ENCODE measurements at places on chromosomes 1 and 21. TPM values are rescaled to one million over a fixed set of nuclear protein-coding genes. Genes with fewer than 3 reads are reported as not detected.

The HMCN1 gene
- 1.0 TPM for total RNA-seq

The IRF2BP2 gene
- total RNA-seq: 136 TPM

- DNase-seq: peak; percentile 79
These were observed 68.0 kb downstream of the RUNX3 start for GRCh38 chr1:24861821-24862727.

DNA sequence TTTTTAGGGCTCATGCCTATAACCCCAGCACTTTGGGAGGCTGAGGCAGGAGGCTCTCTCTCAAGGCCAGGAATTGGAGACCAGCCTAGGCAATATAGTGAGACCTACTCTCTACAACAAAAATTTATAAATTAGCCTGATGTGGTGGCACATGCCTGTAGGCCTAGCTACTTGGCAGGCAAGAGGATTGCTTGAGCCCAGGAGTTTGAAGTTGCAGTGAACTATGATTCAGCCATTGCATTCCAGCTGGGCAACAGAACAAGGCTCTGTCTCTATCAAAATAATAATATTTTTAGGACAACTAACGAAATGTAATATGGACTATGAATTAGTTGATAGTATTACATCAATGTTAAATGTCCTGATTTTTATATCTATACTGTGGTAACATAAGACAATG is 68.8 kb upstream of the ARID1A start:
- no peak for DNase-seq

DNA sequence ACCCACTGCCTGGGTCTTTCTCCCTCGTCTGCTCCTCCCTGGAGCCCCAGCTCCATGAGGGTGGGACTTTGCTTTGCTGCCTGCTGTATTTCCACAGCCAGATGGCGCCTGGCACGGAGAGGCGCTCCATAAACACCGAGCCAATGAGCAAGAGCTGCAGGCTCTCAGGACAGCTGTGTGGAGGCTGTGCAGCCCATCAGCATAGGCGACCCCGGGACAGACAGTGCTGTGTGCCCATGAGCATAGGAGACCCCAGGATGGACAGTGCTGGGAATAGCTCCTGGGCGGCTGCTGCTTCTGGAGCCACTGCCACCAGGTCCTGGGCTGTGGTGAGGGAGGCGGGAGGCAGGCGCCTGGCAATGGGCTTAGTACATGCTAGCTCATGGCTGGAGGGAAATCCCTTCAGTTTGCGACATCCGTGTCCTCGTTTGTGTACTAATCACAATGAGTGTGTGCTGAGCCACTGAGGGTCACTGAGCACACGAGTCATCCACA is 29.2 kb downstream of the CEP104 start:
- DNase-seq: no peak

DNA sequence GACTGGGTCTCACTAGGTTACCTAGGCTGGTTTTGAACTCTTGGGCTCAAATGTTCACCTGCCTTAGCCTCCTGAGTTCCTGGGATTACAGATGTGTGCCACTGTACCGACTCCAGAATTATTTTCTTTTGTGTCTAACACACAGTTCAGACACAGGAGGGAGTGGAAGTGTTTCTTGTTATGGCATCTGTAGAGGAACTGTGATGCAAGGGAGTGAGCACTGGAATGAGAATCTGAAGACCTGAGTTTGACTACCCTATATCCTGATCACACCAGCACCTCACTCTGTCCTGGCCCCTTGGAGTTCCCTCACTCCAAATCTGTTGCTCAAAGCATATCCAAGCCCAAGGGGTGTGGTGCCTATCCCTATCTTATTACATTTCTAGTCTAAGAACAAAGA is 15.2 kb downstream of the OPTC start:
- no peak for DNase-seq

DNA sequence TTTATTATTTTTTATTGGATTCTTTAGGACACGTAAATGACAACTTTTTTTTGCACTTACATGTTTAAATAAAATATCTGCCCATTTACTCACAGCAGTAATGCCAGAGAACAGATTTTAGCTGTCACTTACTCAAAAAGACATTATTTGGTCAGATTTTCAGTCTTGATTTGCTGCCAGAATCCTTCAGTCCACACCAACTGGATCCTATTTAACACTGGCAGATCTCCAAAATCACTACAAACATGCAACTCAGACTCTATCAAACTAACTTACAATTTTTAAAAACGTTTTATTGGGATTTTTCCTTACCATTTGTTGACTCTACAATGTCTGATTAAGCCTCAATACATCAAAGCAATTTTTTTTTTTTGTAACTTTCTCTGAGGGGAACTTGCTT is 11.1 kb downstream of the ATP6V1G3 start:
- no peak for DNase-seq

DNA sequence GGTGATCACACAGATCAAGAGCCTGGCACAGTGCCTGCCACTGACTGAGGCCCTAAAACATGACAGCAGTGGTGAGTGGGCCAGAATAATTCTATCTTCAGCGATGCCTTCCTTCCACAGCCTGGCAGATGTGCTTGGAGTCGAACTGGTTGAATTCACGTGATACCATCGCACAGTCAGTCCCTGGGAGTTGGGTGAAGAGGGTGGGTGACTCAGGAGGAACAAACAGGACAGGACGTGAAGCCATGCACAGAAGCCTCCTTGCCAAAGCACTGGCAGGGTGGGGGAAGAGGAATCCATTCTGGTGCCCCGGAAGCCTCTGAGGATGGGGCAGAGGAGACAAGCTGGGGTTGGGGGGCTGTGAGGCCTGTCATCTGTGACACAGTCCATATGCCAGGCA is 80.3 kb upstream of the WNT4 start:
- DNase-seq: no peak

- no peak for DNase-seq
These were observed 5.9 kb downstream of the DUSP10 start for GRCh38 chr1:221735999-221736398.

- no peak for DNase-seq
These were observed 100.0 kb upstream of the HNRNPU start for GRCh38 chr1:244964112-244964971.

GRCh38 chr1:111720977-111721786 is 18.0 kb downstream of the INKA2 start:
- DNase-seq: no peak

DNA sequence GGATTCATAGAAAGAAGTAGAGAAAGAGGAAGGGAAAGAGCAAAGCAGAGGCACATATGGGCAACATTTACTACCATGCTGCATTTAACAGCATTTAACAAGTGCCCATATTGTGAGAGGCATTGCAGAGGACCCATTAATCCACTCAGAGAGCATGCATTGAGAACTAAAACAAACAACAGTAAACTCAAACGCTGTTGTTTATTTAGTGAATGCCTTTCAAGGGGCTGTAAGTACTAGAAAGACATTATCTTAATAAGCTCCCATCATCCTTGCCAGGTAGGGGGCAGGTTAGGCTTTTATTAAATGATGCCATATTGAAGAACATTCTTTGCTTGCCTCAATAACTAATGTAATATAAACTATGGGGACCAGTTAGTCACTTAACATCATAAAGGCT is 254.3 kb upstream of the DAB1 start:
- DNase-seq: no peak

Measured in lower leg skin (tissue), 4 donors.